ENCODE measurements at places on chromosomes 1 and 21.

DNA sequence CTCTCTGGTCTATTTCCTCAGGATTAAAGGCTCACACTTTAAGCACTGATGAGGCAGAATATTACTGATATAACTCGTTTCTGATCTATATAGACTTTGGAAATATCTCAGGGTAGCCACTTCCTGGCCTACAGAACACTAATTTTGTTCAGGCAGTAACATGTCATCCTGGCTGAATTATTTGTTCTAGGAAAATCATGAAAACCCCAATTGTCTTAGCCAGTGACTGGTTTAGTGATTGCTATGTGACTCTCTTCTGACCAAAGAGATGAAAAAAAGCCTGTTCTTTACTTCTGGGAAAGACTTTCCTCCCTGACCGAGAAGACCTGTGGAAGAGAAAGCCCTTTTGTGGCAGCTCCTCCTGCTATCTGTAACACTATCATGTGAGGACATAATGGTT is 453.7 kb downstream of the SETD4 start:
- DNase-seq: no peak

- no peak for DNase-seq
Measured at GRCh38 chr1:80427881-80428280, 1372.9 kb upstream of the ADGRL2 start.

DNA sequence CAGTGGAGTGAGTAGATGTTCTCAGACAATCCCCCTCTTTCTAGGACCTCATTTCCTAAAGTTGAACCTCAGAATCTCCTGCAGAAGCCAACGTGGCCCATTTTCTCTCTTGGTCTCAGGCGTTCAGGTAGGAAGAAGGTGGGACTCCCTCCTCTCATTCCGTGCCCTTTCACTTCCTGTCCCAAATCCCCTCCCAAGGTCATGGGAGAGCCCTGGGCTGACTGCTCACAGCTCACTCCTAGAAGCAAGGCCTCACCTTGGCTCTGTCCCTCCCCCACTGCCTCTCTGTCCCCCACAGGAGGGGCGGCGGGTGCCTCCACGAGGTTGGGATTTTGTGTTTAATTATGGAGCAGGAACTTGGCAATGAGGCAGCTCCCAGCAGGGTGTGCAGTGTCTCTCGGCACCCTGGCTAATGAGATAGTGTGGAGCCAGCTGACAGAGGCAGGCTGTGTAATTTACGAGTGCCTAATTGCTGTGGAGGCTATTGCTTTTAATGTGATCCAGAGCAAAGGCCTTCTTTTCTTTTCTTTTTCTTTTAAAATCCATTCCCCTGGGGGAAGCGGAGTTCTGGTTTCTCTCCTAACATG is 9.1 kb upstream of the CDK18 start:
- DNase-seq: no peak

GRCh38 chr1:244111027-244111426 is 59.9 kb downstream of the ZBTB18 start:
- DNase-seq: no peak

DNA sequence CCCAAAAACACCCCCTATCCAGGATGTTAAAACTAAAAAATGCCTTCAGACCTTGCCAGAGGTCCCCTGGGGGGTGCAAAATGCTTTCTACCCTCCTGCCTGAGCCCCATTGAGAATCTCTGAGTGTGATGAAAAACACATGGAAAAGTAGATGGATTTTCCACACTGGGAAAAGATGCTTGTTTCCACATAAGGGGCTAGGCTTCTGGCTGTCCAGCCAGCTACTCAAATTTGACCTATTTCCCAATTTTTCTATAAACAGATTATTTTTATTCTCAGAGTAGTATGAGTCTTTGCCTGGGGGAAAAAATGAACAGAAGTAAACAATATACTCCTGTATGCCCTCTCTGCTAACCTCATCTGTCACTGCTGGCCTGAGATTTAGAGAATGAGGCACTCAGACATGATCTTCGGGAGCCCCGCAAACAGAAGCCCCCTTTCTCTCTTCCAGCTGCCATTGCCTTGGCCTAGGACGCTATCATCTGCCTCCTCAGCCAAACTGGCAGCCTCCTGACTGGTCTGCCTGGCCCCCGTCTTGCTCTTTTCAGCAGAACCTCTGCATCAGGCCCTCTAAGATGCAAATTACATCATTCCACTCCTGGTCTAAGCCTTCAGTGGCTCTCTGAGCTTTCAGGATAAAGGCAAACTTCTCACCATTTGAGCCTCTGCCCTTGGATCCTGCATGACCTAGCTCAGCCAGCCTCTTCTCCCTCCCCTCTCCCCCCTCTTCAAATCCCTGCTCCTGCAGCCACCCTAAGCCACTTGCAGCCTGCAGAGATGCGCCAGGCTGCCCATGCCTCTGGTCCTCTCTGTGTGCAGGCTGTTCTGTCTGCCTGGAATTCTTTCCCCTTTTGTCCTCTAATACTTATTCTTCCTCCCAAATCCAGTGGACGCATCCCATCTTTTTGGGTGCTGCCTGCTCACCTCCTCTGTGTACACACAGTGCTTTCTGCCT is 39.7 kb upstream of the TMEM125 start:
- no peak for DNase-seq

DNA sequence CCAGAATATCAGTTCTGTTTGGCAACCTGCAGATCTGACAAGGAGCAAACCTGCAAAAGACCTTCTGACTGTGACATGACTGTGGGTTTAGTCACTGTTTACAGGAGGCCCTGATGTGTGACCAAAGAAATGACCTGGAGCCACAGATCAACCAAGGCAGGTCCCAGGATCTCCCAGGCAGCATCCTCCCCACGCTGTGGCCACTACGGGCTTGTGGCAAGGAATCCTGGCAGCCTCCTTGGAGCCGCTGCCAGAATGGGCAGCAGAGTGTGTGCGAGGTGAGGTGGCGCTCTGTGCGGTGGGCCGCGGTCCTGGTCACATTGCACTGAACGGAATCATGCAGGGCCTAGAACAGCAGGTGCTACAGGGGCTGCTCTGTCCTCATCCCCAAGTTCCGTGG is 15.9 kb downstream of the MCM3AP start:
- DNase-seq: no peak

DNA sequence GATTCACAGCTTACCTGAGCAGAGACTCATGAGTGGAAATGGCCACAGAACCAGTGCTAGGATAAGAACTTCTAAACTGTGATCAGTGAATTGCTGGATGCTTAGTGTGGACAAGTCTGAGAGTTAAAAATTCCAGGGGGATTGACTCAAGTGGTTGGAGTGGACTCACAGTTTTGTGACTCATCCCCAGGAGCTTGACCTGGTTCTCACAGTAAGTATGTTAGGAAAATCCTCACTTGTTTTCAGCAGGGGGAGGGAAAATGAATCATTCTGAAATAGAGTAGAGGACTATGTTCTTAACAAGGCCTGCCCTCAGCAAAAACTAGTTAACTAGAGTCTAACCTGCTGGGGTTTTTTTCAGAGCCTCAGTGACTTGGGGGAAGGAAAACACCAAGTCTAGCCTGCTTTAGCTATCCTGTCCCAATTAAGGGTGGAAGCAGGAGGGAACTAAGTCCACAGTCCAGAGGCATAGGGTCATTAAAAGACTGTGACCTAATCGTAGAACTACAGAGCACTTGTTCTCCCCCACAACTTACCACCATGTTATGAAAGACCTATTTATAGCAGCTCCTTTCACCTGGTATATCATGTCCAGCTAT is 6.1 kb upstream of the CDC73 start:
- DNase-seq: no peak

- DNase-seq: no peak
Measured at GRCh38 chr1:67465375-67465774, 35.2 kb upstream of the SERBP1 start.

- DNase-seq: no peak
Measured at GRCh38 chr1:201156346-201156745, 2.1 kb upstream of the TMEM9 start.

DNA sequence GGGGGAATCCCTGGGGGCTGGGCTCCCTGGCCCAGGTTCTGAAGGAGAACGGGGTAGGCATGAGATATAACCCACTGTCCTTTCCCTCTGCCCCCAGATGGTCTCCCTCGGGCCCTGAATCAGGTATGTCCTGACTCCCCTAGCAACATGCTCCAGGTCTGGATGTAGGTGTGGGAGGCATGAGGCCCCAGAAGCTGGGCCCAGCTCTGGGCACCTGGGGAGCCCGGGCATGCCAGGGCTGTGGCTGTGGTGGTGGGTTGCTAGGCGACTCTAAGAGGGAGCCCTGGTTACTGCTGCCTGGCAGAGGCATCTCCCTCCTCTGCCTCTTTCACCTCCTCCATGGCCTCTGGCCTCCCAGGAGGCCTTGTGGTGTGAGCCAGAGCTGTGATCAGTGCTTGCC is 16.2 kb downstream of the FOXO6 start:
- no peak for DNase-seq

DNA sequence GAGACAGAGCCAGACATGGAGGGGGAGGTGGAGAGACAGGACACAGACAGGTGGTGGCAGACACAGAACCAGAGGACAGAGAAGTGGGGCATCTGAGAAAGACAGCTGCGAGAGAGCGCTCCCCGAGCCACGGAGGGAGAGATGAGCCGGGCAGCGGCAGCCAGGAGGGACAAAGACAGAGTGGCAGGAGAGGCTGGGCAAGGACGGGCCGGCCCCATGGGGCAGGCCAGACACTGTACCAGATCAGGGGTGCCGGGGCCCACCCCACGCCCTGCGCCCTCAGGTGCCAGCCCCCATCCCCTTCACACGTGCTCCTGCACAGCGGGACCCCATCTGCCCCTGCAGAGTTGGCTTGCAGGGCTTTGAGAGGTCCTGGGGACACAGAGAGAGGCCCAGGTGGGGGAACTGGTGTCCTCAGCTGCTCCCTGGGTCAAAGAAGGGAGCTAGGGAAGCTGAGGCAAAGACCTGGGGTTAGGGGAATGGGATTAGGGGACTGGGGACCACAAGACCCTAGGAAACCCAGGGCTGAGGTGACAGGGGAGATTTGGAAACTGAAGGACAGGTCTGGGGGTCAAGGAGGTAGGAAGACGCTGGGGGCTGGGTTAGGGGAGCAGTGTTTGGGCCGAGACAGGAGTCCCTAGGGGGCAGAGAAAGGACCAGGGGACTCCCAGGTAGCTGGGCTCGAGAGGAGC is 643 bp downstream of the FNDC5 start:
- no peak for DNase-seq
